Effector CD8-positive, alpha-beta T cell (primary cell): ENCODE measurements at places on chromosomes 16 and 17.
A peak's percentile ranks its signal among the peaks of the same experiment; 100 is the strongest.

- no peak for DNase-seq
Measured at GRCh38 chr17:34098699-34099098, 156.4 kb upstream of the CCL2 start.

DNA sequence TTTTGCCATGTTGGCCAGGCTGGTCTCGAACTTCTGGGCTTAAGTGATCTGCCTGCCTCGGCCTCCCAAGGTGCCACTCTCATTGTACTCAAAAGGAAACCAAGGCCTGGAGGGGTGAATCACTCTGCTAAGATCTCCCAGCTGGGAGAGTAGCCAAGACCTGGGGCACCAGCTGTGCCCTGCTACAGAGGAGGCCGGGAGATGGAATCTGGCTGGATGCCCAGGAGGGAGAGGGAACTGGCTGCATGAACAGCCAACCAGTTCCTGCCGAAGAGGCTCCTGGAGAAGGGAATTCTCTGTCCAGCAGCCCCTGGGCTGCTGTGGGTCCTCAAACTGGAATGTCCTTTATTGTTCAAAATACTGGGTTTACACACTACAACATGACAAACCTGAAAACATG lies 238.7 kb upstream of the CIBAR2 start:
- no peak for DNase-seq

DNA sequence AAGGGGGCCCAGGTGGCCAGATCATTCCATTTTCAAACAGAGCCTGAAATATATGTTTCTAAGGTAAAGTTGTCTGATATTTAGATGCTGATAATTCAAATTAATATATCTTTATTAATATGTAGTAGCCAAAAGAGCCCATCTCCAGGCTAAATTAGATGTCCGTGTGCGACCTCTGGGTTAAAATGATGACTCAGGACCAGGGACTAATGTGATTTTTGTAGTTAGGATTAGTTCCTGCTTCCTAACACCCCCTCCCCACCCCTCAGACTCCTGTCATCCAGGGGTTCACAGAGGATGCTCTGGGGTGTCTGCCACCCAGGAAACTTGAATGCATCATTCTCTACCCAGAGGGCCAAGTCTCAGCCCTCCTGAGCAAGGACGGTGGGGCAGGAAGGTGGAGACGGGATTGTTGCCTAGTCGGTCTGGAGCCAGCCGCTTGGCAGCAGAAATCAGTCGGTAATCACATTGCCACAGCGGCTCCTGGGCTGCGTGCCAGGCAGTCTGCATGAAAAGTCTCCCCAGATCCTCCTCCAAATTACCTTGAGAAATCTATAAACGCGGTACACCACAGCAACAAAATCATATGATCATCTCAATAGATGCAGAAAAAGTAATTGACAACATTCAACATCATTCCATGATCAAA lies 29.8 kb downstream of the CNGB1 start:
- DNase-seq: no peak

DNA sequence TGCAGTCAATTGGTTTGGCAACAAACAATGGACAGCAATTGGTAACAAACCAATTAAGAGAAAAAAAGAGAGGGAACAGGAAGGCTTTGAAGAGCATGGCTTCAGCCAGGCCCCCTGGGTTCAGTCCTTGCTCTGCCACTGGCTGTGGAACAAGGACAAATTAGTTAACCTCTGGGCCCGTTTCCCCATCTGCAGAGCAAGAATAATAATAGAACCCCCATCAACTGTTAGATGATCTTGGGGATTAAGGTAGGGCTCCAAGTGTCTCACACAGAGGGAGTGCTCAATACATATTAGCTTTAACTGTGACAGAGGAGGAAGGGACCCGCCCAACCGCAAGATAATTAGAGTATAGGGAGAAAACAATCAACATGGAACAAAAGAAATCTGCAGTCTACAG lies 55.2 kb downstream of the PECAM1 start:
- DNase-seq: no peak

- DNase-seq: no peak
Measured at GRCh38 chr17:83171661-83172060, 92.3 kb downstream of the METRNL start.

- DNase-seq: peak; percentile 51
Measured at GRCh38 chr16:89289428-89290395, 72.2 kb downstream of the ZNF778 start.

- DNase-seq: no peak
Measured at GRCh38 chr16:61575617-61576016, 460.6 kb downstream of the CDH8 start.

- DNase-seq: peak; percentile 42
Measured at GRCh38 chr17:82200743-82201497, 11.7 kb downstream of the CCDC57 start.

GRCh38 chr17:40086150-40087044 lies 14.0 kb downstream of the NR1D1 start:
- DNase-seq: peak; percentile 55

DNA sequence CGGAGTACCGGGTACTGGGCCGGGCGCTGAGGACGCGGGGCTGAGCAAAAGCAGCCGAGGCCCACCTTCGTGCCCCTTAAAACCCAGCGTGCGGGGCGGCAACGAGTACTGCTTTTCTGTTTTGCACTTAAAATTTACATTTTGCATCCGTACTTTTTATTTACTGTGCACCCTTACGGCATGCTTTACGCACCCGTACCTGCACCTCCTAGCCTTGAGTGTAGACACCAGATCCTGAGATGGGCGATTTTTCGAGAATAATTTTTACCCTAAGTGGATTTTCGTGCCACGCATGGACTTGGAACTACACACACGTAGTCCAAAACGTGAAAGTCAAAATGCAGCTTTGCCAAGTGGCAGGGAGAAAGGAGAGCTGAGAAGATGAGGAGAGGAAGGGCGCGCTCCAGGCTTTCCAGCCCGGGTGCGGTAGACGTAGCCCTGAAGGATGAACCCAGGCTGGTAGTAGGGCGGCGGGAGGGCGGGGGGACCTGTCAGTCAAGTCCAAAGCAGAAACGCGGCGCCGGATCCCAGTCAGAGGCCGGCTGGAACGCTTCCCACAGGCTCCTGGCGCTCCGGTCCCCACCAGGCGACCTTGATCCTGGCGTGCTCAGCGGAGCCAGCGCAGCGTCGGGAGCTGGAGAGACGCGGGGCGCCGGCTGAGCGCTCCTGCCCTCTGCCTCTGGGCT lies 1.2 kb upstream of the CBLN1 start:
- DNase-seq: no peak

GRCh38 chr17:4003501-4004421 lies 39.5 kb upstream of the ATP2A3 start:
- DNase-seq: no peak

DNA sequence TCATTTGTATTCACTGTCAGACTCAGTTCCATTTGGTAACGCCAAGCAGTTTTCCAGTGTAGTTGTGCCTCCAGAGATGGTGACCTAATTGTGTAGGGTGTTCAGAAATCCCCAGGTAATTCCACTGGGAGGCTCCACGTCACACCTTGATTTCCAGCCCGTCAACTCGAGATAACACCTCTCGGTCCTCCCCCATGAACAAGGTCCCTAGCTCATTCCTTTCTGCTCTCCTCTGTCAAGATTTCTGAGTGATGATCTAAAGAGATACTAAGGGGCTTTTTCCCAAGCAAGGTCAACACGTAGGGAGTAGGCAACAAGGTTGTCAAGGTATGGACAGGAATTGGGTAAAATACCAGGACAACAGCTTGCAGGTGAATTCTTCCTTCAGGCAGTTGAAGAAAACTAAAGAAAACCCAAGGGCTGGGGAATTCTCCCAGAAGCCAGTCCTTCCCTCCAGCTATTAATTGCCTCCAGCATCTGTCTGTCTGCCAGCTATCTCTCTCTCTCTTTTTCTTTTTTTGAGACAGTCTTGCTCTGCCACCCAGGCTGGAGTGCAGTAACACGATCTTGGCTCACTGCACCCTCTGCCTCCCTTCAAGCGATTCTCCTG lies 31.4 kb downstream of the GPRC5B start:
- DNase-seq: no peak

DNA sequence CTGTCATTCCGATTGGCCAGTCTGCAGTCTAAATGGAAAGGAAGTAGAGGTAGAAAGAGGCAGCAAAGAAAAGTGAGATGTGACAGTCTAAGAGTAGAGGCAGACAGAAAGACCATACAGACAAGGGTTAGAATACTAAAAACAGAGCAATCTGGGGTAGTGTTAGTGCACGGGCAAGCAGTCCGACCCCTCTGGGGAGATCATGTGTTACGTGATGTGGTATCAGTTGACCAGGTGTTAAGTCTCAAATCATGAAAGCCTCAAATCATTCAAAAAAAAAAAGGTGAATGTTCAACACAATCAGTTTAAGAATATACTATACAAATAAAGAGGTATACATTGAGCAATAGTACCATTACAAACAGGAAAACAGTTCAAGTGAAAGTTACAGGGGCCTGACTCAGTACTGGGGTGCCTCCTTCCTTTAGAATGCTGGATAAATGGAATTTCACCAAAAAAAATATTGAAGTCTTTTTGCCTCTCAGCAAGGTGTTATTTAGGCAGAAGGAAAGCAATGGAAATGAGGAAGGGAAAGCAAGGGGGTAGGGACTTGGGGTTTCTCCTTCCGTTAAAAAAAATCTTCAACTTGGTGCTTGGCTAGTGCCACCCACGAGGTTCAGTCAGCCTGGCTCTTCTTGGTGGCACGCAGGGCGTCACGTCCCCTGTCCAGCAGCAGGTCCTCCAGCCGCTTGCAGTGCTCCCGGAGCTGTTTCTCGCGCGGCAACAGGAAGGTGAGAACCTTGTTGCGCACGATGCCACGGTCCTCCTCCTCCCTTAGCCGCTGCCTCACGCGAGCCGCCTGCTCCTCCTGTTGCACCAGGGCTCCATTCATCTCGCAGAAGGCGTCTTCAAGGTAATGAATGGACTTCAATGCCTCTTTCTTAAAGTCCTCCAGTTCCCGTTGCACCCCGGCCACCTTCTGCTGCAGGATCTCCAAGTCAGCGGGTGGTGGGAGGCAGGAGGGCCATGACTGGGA lies 616 bp downstream of the CCDC182 start:
- DNase-seq: no peak

GRCh38 chr17:64413513-64413912 lies 22.9 kb upstream of the PECAM1 start:
- no peak for DNase-seq

DNA sequence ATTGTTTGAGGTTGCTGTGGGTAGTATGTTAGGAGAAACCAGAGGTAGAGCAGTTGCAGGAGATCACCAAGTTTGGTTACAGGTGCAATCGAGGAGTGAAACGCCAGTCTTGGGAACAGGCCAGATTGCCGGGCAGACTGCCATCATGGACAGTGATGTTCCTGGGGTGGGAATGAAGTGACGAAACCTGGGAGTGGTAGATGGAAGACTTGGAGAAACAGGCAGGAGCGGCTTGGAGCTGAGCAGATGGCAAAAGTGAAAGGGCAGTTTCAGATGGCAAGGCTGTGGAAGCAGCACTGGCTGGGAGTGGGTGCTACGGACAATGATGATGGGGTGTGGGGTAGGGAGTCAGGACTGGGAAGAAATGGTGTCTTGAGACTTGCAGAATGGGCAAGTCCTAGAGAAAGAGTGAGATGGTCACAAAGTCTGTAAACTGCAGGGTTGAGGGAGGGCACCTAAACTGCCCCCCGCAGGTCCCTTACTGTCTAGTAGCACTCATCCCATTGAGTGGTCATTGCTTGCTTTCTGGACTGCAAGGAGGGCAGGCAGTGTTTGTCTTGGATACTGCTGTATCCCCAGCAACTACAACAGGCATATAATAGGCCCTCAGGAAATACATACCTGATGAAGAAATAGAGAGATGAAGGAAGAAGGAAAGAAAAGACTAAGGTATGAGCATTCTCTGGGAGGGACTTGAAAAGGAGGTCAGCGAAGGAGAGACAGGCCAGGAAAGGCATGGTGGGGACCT lies 29.5 kb upstream of the ULK2 start:
- no peak for DNase-seq

DNA sequence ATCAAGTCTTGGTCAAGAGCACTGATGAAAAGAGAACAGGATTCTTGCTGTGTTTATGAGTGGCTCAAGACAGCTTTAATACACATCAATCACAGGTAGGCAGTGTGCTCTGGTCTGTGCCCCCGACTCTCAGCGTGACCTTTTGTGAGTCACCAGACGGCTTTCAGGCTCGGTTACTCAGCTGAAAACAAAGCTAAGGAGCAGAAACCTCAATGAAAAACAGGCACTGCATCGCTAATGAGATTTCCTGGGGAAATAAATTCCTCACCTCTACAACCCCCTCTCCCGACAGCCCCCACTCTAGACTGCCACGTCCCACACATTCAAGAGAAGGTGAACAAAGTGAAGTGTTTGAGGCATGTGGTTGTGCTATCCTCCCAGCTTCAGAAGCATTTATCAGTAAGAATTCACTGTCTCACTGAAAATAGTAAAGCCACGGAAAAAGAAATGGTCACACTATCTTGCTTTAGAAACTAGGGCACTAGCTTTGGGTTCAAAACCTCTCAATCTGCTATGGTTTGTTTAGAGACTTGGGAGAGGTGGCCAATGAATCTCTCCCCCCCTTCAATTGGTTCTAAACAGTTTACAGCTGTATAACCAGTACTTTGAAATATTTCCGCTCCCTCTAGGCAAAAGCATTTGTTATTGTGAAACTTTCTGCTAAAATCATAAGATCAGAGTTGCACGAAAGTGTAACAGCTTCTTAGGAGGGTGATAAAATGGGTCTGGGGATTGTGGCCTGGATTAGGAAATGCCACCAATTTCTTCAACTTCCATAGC lies 199.5 kb upstream of the PMFBP1 start:
- no peak for DNase-seq

DNA sequence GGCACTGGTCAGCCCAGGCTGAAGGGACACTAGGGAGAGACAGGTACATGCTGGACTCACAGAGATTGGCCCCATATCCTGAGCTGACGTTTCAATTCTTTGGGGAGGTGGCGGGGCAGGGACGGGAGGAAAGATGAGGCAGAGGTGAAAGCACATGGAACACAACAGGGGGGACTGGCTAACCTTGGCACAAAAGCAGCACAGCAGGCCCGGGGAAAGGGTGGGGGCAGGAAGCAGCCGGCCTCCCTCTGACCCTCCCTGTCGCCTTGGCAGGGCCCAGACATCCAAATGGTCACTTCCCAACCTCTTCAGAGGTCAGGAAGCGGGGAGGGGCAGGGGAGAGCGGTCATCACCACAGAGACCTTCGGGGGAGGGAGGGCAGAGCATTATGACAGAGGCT lies 6.6 kb downstream of the VAT1 start:
- no peak for DNase-seq

- no peak for DNase-seq
Measured at GRCh38 chr16:11398136-11398535, 52.9 kb downstream of the RMI2 start.

- peak; percentile 8 for DNase-seq
Measured at GRCh38 chr17:55295411-55296170, 30.8 kb downstream of the HLF start.

- DNase-seq: no peak
Measured at GRCh38 chr17:27218719-27219488, 75.0 kb upstream of the WSB1 start.
